NB4 (cell line): ENCODE measurements at places on chromosomes 13 and 19.
A peak's percentile ranks its signal among the peaks of the same experiment; 100 is the strongest.

GRCh38 chr19:48400018-48400742 is 6.7 kb downstream of the GRIN2D start:
- peak; percentile 73 for DNase-seq

GRCh38 chr13:86446311-86446710 is 647.1 kb upstream of the SLITRK6 start:
- DNase-seq, result no peak

GRCh38 chr19:3667037-3667638 is 33.1 kb downstream of the PIP5K1C start:
- DNase-seq, result no peak

- no peak for DNase-seq
These were observed 62.2 kb downstream of the RASA3 start for GRCh38 chr13:114070098-114070799.

DNA sequence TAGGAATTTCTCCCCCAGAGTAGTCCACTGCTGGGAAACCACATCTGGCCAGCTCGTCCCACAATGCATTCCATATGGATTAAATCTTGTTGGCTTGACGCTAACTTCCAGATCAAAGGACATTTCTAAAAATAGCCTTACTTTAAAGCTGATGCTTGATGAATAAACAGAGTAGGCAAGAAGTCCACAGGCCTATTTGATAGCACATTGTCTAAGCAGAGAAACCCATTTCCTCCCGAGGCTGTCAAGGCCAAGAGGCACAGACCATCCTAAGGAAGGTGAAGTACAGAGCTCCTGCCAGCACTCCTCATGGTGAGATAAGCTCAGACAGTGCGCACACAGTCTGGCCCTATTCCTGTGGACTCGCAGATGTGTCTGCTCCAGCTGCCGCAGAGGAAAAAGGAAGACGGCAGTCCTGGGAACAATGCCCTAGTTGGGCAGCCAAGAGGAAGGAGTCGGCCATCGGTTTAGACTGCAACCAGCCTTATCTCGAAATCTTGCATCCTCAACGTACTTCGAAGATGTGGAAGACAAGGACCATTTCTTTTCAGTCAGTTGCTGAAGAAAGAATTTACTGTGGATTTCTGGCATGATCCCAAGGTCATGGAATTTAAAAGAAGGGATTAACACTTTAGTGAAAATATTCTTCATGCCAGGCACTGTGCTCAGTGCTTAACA is 156.8 kb downstream of the RGCC start:
- DNase-seq, result no peak

DNA sequence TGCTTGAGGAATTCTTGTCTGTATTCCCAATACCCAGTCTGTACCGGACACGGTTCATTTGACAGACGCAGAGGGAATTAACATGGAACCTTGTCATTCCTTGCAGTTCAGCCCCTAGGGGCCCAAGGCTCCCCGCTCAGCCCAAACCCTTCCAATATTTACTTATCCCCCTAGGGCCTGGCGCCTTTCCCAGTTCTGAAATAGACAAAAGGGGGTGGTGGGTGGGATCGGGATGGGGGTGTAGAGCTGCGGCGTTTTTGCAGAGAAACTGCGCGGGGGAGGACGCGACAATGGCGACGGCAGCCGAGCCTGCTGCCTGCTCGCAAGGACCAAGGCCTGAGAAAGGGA is 583 bp downstream of the AKAP8L start:
- no peak for DNase-seq

DNA sequence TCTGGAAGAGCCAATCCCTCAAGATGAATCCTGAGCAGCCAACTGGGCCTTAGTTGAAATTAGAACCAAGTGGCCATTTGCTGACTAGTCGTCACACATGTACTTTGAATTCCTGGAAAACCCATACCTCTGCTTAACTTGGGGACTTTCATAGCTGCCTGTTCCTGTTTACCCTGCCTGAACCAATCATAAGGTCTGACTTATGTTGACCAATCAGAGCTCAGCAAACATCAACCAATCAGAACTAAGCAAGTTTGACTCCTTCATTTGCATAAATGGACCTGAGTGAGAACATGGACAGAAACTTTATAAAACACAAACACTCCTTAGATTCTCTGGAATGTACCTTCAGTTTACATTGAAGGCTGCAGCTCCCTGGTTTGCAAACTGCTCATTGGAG is 50.8 kb downstream of the LATS2 start:
- DNase-seq, result peak; percentile 40

DNA sequence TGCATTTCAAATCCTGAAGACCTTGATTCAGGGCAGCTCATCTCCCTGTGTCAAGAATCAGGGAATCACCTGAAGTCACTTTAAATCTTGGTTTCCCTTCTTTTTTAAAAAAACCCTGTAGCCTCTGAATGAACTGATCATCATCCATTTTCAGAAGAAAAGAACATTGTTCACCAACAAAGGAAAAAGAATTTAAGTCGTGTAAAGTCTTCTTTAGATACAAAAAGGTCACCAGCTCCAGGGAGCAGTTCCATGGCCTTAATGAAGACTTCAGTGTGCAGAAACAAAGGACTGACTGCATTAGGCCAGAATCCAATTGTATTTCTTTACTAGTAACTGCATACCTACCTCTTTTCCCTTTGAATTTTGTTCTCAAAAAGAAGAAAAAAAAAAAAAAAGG is 245.0 kb downstream of the ABCC4 start:
- no peak for DNase-seq

- peak; percentile 31 for DNase-seq
These were observed 748.5 kb upstream of the KLHL1 start for GRCh38 chr13:70856711-70857110.

GRCh38 chr13:106484084-106484483 is 51.4 kb downstream of the EFNB2 start:
- no peak for DNase-seq

- no peak for DNase-seq
These were observed 215.9 kb upstream of the SOX21 start for GRCh38 chr13:94928127-94928775.

DNA sequence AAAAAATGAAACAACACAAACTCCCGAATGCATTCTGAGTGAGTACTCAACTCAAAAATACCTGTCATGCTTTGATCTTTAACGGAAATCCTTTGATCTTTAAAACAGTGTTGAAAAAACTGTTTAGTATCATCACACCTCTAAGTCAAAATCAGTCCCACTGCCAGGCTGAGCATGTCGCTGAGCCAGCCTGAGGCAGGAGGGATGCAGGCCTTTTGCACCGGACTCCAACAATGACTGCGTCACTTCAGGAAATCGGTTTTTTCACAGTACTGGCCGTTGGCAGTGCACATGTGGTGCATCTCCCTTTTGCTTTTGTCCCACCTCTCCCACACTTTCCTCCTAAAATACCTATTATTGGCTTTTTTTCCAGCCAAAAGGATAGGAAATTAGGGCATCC is 78.2 kb downstream of the SHISA2 start:
- DNase-seq, result no peak

- DNase-seq, result no peak
These were observed 17.7 kb downstream of the GNA15 start for GRCh38 chr19:3153286-3154230.

DNA sequence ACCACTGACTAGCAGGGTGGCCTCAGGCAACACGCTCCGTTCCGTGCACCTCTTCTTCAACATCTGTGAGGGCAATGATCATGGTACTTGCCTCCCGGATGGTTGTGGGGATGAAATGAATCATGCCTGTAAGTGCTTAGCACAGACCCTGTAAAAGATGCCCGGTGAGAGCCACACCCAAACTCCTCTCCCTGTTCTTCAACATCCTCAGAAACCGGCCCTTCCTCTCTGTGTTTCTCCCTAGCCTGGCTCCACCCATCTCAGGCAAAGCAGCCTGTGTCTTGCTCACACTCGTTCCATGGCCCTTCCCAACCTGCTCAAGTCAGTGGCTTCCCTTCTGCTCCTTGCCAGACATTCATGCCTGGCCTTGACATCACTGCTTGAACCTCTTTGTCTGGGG is 5.8 kb upstream of the DMKN start:
- DNase-seq, result no peak

DNA sequence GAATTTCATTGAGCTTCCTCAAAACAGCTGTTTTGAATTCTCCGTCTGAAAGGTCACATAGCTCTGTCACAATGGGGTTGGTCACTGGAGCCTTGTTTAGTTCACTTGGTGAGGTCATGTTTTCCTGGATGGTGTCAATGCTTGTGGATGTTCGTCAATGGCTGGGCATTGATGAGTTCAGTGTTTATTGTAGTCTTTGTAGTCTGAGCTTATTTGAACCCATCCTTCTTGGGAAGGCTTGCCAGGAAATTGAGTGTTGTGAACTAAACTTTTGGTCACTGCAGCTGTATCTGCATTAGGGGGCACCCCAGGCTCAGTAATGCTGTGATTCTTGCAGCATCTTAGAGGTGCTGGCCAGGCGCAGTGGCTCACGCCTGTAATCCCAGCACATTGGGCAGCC is 22.0 kb downstream of the BLOC1S3 start:
- peak; percentile 37 for DNase-seq
